HuH-7 (cell line): ENCODE measurements at places on chromosomes 2 and 18.

- DNase-seq = no peak
These were observed 30.0 kb downstream of the IL1R2 start for GRCh38 chr2:102021779-102022178.

DNA sequence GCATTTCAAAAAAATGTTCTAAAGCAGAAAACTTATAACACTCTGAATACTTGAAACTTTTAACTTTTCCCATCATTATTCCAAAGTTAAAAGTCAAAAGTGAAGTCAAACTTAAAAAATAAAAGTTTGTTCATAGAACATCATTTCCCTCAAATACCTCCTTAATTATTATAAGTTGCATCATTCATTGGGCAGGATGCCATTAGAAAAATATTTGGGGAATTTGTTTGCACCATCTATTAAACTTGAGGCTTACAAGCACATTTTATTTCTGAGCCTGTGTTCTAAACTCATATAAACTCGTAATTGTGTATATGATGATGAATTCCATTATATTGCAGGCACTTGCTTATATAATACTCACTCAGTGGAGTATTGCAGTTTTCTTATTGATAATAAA, 588.0 kb upstream of the NRXN1 start:
- no peak for DNase-seq

DNA sequence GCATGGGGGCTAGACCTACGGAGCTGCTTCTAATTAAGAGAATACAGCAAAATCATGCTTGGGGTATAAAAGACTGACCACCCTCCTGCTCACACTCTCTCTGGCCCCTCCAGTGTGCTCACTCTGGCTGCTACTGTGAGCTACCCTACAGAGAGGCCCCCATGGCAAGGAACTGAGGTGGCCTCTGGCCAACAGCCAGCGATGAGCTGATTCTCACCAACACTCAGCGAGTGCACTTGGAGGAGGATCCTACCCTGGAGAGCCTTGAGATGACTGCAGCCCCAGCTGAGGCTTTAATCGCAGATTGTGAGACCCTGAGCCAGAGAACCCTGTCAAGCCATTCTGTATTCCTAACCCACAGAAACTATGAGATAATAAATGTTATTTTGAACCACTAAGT, 88.2 kb downstream of the GFPT1 start:
- DNase-seq = no peak

- DNase-seq = no peak
These were observed 711.4 kb upstream of the ACVR2A start for GRCh38 chr2:147133286-147133908.

DNA sequence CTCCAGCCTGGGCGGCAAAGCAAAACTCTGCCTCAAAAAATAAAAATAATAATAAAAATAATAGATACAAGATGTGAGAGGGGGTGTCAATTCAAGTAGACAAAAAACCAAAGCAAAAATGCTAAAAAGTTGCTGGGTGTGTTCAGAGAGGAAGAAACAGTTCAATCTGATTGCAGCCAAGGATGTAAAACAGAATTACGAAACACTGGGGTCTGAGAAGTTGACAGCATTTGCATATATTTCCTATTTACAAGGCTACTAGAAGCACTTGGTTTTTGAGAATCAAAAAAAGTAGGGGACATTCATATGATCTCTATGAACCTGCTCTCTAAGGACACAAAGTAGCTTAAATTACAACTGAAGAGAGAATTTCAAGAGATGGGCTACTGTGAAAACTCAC, 7.6 kb downstream of the TRIP12 start:
- DNase-seq = no peak
